ENCODE measurements at places on chromosomes 12 and 14.

GRCh38 chr12:5328669-5329517 lies 103.0 kb upstream of the NTF3 start:
- peak; percentile 1 for DNase-seq

GRCh38 chr12:106223485-106224354 lies 24.1 kb downstream of the CKAP4 start:
- DNase-seq = peak; percentile 54

GRCh38 chr12:80041071-80041470 lies 58.3 kb upstream of the OTOGL start:
- no peak for DNase-seq

- no peak for DNase-seq
Observed at GRCh38 chr12:93580682-93581081, 8.2 kb downstream of the SOCS2 start.

DNA sequence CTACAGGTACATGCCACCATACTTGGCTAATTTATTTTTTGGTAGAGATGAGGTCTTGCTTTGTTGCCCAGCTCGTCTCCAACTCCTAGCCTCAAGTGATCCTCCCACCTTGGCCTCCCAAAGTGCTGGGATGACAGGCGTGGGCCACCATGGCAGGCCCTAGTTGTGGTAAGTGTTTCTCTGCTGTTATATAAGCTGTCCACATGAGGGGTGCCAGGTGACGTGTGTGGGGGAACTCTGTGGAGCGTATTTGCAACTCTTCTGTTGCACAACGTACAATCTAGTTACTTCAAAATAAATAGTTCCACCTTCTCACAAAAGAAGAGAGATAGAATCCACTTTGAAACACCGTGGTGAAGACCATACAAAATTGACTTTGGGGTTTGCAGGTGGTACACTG lies 125.1 kb downstream of the NCOR2 start:
- no peak for DNase-seq

- no peak for DNase-seq
Observed at GRCh38 chr12:75874441-75874840, 157.1 kb downstream of the PHLDA1 start.

DNA sequence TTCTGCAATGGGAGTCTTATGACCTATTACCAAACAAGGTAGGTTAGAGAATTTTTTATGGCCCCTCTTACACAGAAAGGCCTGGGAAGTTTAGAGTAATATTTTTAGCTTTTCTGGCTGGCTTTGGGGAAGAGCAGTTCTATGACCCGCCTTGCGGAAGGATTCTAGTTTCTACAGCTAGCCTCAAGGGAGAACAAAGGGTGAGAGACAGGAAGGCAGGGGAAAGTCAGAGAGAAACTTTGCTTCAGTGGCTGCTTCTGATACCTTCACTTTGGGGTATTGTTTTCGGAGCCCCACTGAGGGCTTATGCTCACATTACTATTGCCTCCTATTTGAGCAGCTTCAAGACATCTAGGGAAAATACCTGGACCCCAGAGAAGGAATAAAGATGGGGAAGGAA lies 80.7 kb upstream of the NUDT4 start:
- DNase-seq = no peak

GRCh38 chr14:55938249-55938791 lies 179.9 kb upstream of the PELI2 start:
- peak; percentile 73 for DNase-seq

GRCh38 chr12:6752167-6752920 lies 597 bp downstream of the MLF2 start:
- no peak for DNase-seq

DNA sequence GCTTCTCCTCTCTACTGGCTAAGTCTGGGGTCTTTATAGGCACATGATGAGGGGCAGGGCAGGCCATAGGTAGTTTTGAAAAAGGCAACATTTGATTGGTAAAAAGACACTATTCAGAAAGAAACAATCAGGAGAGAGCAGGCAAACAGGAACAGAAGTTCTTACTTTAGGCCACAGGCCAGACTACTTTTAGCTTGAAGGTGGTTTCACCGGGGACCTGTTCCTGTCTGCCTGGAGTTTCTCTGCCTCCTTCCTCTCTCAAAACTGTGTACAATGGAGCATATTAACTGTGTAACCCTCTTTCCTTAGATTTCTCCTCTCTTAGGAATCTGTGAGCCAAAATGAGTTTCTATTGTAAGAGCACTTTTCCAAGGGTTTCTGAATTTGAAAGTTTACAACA lies 167.9 kb upstream of the AVPR1A start:
- DNase-seq = no peak

DNA sequence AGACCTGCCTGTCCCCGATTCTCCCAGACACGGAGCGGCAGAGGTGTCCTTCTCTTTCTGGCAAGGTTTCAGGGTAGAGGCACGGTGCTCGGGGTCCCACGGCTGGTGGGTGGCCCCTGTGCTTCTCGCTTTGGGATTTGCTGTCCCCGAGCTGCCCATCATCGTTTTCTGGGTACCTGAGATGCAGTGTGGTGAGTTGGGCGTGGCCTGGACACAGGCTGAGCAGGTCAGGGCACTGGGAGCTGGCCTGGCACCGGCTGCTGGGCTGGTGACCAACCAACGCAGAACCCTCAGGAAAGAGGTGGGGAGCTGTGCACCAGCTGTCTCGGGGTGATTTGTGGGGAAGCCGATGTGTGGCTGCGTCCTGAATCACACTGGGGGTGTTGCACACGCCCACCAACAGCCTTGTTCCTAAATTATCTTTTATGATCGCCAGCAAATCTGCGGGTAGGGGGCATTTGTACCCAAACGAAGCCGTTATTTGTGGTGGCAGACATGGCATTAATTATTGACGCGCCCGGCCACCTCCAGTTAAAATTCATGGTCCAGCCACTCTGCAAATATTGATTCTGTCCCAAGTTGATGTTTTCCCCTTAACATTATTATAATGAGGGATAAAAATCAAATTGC lies 61.0 kb downstream of the KIF26A start:
- DNase-seq = no peak

GRCh38 chr14:39447175-39447661 lies 15.0 kb upstream of the FBXO33 start:
- no peak for DNase-seq
